ENCODE measurements at places on chromosomes 2 and 18.
A peak's percentile ranks its signal among the peaks of the same experiment; 100 is the strongest.

DNA sequence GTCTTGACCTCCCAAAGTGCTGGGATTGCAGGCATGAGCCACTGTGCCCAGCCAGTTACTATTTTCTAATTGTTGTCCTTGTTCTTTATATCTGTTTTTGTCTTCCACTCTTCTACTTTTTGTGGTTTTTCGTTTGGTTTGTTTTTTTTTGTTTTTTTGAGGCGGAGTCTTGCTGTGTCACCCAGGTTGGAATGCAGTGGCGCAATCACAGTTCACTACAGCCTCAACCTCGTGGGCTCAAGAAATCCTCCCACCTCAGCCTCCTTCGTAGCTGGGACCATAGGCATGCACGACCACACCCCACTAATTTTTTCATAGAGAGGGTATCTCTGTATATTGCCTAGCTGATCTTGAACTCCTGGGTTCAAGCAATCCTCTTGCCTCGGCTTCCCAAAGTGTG, 100.7 kb downstream of the EHBP1 start:
- no peak for DNase-seq

- no peak for DNase-seq
These were observed 56.0 kb upstream of the RBM44 start for GRCh38 chr2:237742614-237743013.

- no peak for DNase-seq
These were observed 294.3 kb downstream of the HRH4 start for GRCh38 chr18:24754583-24755253.

DNA sequence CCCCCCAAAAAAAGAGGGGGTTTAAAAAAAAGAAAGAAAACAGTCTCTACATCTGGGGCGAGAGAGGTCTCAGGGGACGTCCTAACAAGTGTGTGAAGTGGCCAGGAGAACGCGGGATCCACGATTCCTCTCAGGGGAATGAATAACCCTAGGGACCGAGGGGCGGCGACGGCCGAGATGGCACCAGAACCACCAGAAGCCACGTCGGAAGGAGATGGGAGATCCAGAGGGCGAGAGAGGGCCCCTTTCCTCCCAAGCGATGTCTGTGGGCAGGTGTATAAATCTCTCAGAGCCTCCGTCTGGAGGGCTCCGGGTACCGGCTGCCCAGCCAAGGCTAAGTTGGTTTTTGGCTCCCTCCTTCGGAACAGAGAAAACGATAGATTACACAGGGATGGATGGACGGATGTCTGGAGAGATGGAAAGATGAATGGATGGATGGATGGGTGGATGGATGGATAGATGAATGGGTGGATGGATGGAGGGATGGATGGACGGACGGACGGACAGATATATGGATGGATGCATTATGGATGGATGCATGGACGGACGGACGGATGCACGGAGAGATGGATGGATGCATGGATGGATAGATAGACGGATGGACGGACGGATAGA, 1.7 kb downstream of the EPHA4 start:
- DNase-seq, result peak; percentile 50
